ENCODE measurements at places on chromosomes 7 and 10.

- no peak for DNase-seq
Observed at GRCh38 chr7:4020086-4020485, 662.0 kb upstream of the FOXK1 start.

GRCh38 chr10:13338390-13339110 lies 9.5 kb downstream of the SEPHS1 start:
- no peak for DNase-seq

GRCh38 chr7:46318276-46318675 lies 397.2 kb upstream of the IGFBP3 start:
- no peak for DNase-seq

DNA sequence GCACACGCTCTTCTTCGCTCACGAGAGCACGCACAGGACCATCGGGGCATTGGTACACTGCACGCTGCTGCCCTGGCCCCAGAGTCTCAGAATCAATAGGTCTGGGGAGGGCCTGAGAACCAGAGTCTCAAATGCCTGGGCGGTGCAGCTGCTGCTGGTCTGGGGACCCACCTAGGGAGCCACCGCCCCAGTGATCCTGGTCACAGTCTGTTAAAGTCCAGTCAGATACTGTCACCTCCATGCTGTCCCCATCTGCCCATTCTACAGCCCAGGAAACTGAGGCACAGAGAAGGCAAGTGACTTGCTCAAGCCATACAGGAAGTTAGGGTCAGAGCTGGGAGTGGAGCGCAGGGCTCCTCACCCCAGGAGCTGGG lies 38.0 kb downstream of the ZCCHC24 start:
- no peak for DNase-seq

DNA sequence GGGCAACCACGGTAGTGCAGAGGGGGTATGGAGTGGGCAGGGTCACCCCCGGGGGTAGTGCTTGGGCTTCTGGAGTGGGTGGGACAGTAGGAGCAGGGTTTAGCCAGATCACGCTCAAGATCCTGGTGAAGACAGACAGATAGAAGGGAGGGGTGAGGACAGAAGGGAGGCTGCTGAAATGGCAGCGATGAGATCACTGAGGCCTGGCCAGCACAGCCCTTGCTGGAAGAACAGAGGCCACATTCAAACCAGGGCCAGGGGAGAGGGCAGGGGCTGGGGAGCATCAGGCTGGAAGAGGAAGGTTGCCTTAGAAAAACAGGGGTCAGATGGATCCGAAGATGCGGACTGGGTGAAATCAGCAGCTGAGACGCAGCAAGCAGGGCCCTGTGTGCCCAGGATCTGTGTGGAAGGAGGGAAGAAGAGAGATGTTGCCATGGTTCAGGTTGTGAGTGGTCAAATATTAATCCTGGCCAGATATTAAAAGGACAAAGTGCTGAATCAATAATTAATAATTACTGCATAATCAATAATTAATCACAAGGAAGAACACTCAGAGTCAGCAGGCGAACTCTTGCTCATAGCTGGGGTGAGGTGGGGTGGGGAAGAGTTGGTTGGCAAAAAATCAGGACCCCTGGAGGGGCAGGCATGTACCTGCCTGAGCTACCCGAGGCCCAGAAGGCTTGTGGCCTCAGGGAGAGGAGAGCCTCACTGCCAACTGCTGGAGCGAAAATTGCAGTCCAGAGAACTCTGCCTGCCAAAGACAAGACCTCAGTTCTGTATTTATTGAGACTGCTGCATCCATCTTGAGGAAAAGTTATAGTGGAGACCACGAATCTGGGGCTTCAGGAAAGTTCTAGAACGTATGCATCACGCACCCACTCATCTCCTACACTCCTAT lies 105.7 kb downstream of the GRB10 start:
- no peak for DNase-seq

DNA sequence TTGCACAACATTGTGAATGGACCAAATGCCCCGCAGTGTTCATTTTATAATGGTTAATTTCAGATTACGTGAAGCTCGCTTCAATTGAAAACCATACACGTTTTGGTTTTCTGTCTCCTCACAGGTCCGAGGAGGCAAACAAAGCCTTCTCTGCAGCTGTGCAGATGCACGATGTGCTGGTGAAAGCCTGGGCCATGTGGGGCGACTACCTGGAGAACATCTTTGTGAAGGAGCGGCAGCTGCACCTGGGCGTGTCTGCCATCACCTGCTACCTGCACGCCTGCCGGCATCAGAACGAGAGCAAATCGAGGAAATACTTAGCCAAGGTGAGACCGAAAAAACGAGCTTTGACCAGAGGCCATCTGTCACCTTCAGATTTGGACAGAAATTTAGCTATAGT lies 110.3 kb downstream of the TRRAP start:
- no peak for DNase-seq

GRCh38 chr10:79179164-79179956 lies 110.6 kb downstream of the ZMIZ1 start:
- no peak for DNase-seq

DNA sequence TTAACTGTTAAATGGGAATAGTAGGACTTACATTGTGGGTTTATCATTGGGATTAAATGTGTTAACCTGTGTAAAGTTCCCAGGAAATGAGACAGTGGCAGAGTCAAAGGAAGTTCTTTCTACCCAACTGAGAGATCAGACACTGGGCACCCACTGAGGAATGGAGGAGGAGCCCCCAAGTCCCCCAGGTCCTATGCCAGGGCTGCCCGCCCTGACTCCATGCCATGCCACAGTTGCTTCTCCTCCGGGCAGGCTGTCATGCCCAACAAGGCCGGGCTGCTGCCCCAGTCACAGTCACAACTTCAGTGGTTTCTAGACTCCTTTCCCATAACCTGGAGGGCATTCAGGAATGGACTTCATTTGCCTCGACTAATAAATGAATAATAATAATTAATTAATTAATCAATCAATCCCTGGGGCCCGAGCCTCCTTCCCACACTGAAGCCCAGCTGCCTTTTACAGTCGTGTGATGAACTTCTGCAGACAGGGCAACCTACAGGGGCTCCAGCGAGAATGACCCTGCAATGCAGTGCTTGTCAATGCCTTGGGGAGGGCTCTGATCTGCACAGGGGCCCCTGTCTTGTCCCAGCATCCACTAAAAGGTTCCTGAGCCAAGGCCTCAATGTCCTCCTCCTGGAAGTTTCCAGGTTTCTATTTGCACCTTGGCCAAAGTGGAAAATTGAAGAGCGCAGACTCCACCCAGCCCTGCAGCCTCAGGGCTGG lies 32.4 kb downstream of the DRGX start:
- DNase-seq = no peak

DNA sequence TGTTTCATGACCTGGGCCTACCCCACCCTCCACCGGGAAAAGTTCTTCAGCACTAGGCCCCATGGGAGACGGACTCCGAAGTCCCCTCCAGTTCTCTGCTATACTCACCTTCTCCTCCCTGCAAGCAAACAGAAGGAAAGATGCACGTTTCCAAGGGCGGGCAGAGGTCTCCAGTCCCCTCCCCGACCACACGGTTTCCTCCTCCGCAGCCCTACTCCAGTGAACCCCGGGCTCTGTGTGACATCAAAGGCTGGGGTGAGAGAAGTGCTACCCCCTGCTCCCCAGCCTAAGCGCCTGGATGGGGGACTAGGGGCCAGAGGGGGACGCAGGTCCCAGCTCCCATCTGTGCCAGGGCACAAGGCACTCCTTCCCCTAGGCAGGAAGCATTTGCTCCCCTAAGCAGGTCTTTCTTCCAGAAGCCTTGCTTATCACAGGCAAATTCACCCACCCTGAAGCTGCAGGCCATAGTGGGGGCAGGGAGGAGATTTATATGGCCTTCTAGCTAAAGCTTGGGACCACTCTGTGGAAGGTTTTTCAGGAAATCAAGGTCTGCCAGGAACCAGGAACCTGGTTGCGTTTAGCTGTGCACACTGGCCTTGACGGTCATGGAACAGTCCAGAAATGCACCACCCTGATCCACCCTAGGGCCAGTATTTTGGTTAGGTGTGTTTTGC lies 52.8 kb downstream of the ASB13 start:
- DNase-seq = no peak

GRCh38 chr10:32963096-32963495 lies 5.1 kb upstream of the ITGB1 start:
- no peak for DNase-seq

DNA sequence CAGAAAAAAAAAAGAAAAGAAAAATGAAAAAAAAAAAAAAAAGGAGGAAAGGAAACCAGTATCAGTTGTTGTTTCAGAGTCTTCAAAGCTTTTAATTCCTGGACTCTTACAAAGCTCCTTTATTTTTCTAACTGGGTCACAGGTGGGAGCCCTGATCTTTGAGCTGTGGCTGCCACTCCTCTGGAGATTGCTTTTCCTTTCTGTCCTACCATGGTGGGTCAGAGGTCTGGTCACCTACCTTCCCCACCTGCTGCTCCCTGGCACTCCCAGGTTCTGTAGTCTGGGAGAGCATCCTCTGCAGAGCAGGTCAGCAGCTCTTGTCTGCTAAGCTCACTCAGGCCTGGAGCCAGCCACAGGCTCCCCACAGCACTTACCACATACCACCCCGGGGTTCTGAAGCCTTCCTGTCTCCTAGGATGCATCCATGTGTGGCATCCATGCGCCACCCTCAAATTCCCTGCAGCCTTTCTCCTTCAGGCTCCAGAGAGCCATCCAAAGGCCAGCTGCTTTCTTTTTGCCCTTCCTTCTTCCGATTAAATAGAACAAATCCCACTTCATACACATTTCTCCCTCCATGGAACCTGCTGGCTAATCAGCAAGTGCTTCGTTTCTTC lies 73.2 kb upstream of the TPK1 start:
- no peak for DNase-seq

- DNase-seq = no peak
Observed at GRCh38 chr7:158106272-158106671, 481.4 kb downstream of the PTPRN2 start.

GRCh38 chr10:51667678-51668335 lies 31.6 kb downstream of the CSTF2T start:
- no peak for DNase-seq

DNA sequence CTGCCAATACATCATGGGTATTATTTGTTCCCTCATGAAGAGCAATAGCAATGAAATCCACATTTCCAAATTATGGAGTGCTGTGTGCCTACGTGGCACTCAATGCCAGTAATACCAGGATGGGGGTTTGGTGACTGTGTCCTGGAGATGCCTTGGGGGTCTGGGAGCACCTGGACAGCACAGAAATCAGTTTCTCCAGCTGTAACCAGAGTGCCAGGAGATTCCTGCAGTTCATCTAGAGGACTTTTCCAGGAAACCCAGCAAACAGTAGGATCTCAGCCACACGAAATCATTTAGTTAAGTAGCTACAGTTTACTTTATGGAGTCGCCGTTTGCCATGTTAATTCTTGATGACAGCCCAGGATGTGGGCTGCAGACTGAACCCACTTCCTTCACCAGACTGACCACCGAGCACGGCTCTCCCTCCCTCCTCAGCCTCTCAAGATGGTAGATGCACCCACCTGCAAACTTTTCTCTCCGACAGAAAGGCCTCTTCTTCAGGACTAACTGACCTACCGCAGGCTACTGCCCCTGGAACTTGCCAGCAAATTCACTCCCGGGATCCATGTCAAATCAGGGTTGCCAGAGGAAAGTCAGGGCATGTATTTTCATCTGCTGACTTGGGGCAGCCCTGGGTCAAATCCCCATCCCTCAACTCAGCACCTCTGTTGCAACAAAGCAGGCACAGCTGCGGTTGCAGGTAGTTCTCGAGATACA lies 30.3 kb downstream of the MKI67 start:
- DNase-seq = no peak

DNA sequence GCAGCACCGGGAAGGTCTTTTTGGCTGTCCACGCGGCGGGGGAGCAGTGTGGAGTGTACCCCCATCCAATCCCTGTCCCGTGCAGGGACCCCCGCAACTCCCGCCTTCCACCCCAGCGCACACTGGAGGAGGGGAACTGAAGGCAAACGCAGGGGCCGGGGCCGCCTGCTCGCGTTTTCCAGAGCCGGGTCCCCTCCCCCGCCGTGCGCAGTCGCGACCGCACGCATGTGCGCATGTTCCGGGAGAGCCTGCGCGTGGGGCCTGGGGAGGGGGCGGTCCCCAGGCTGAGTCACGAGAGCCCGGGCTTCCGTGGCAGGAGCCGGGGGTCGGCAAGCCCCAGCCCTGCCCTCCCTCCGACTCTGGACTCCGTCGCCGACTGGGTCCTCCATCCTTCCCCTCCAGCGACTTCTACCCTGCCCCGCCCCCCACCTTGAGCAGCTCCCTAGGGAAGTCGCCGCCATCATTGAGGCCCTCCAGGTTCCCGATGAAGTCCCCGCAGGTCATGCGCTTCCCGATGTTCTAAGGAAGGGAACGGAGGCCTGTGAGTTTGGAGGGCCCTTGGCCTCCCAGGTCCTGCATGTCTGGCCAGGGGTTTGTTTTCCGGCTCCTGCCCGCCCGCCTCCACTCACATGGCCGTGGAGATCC lies 8.0 kb downstream of the PSD start:
- DNase-seq = no peak

GRCh38 chr10:125448596-125448995 lies 234.4 kb downstream of the TEX36 start:
- no peak for DNase-seq

GRCh38 chr7:107596881-107597581 lies 17.0 kb downstream of the BCAP29 start:
- no peak for DNase-seq

- no peak for DNase-seq
Observed at GRCh38 chr10:70381471-70382421, 679 bp downstream of the LRRC20 start.

DNA sequence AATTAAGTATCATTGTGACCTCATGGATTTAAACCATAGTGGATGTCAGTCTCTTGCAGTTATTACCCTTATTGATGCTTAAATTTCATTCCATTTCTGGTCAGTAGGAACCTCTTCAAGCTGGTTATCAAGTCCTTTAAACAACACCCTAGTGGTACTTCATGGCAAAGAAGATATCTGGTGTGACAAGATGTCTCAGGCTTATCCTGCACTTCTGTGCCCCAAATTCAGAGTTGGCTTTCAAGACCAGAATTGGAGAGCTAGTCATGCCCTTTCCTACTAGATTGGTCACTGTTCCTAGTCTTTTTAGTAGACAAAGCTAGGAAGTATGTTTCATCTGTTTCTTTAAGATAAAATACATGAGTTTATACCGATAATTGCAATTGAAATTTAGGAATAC lies 54.9 kb downstream of the KMT2E start:
- DNase-seq = no peak

DNA sequence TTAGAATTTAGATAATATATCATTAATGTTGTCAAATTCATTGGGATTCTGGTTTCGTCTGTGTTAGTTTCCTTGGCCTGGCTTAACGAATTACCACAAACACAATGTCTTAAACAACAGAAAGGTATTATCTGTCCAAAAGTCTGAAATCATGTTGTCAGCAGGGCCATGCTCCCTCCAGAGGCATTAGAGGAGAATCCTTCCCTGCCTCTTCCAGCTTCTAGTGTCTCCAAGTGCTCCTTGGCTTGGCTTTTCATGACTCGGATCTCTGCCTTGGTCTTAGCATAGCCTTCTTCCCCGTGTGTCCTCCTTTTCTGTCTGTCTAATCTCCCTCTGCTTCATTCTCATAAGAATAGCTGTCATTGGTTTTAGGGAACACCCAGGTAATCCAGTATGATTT lies 482.5 kb downstream of the SEMA3D start:
- DNase-seq = no peak

GRCh38 chr10:13787015-13787421 lies 200.3 kb downstream of the PRPF18 start:
- DNase-seq = no peak

Data from esophagus squamous epithelium (tissue), 5 donors.